Stimulated activated naive CD4-positive, alpha-beta T cell treated with Interleukin-2 at 50 U/mL for 16 hours (primary cell): ENCODE measurements at places on chromosomes 4 and X.
A peak's percentile ranks its signal among the peaks of the same experiment; 100 is the strongest.

DNA sequence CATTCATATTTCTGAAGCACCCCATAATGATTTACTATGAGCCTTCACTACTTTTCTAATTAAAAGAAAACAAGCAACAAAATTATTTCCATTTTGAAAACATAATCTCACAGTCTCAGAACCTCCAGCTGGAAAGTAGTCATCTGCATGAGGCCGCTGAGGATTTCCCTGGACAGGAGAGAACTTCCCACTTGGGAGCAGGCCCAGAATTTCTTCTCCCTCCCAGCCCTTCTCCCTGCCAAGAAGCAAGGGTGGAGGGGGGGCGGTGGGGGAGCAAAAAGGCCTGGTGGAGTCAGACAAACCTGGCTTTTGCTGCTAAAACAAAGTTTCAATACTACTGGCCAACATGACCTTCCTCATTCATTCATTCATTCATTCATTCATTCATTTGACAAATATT lies 167.3 kb downstream of the PJA1 start:
- DNase-seq: no peak

DNA sequence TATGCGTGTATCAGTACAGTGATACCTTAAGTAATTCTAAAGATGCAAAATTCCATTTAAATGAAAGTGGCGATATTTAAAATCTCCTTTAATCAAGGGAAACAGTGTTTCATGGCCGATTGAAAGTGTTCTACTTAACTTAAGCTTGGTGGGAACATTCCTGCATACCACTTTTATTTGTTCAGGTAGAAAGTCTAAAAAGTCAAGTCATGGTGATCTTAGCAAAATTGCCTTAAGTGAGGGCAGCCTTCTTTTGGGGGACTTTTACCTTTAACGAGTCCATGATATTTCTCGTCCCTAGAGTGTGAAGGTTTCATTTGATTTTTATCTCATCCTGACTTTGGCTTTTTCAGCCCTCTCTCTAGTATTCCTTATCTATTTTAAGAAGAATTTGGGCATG lies 149.2 kb downstream of the KDM6A start:
- no peak for DNase-seq

DNA sequence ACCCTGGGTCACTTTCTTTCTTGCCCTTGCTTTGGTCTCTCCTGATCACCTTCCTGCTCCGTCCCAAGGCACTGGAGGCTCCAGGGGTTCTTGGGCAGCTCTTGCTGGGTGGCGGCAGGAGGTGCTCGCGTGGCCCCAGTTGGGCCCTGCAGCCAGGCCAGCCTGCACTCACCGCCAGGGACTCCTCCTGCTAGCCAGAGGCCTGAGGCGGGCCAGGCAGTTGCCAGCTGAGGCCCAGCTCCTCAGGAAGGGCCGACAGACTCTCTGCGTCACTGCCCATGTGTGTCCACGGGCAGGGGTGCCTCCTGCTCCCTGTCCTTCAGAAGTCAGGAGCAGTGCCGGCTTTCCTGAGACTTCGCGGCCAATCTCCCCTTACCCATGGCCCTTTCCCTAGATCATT lies 9.3 kb downstream of the SUV39H1 start:
- DNase-seq: no peak

GRCh38 chrX:135707880-135708279 lies 5.6 kb upstream of the CT45A1 start:
- no peak for DNase-seq

- no peak for DNase-seq
Observed at GRCh38 chrX:72536542-72536941, 36.1 kb downstream of the HDAC8 start.

DNA sequence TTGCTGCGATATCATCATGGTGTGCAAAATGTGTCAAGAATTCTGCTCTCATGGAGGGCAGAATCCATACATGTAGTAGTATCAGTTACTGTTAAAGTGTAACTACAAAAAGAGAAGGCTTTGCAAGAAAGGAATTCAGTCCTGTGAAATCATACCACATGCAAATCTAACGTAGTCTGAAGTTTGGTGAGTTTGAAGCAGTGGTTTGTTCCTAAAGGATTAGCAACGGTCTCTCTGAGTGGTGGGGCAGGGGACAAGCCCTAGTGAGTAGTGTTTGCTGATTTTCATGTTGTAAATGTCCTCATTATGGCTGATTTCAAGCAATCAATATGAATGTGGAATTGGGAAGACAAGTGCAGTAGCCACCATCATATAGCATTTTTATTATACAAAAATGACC lies 47.1 kb upstream of the CLNK start:
- no peak for DNase-seq

DNA sequence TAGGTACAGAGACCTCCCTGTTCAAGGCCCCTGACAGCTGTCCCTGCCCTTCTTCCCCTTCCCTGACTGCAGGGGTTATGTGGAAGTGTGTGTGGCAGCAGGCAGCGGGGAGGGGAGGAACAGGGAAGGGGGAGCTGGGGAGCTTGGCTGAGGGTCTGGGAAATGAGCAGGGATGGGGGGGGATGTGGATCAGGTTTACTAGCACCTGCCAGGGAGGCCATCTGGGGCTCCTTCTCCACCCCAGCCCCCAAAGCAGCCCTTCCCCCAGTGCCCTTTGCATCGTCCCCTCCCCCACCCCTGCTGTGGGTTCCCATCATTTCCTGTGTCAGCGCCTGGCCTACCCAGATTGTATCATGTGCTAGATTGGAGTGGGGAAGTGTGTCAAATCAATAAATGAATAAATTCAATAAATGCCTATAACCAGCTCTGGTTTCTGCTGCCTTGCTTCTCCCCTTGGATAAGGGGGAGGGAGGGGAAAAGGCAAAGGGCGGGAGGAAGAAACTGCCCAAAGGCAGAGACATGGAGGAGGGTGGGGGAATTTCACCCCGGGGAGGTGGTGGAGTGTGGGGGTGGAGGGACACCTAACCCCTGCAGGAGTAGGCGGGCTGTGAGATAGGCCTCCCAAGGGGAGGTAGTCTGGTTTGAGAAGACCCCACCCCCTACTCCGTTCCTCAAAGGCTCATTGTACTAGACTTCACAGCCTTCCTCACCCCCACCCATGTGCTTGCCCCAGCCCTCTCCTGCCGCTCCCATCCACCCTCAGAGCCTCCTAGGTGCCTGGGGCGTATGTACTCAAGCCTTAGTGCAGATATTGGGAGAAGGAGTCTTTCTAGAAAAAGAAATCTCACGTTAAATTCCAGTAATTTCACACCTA lies 3.2 kb downstream of the CXorf65 start:
- peak; percentile 30 for DNase-seq

DNA sequence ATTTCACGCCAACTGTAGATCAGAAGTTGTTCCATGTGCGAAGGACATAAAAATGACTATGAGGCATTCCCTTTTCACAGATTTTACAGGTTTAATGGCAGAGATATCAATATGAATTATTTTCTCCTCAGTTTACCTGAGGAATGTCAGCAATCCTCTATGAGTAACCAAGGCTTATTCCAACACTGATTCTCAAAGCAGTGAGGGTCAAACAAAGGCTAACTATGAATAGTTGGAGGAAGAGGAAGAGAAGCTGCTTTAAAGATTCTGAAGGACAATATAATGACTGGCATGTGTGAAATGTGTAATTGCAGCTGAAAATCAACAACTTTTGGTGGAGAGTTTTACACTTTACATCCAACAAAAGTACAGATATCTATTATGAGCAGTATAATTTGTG lies 29.1 kb downstream of the NAF1 start:
- no peak for DNase-seq

- DNase-seq: no peak
Observed at GRCh38 chr4:8905226-8905772, 33.7 kb upstream of the HMX1 start.

- no peak for DNase-seq
Observed at GRCh38 chr4:90078440-90078839, 48.8 kb upstream of the CCSER1 start.

DNA sequence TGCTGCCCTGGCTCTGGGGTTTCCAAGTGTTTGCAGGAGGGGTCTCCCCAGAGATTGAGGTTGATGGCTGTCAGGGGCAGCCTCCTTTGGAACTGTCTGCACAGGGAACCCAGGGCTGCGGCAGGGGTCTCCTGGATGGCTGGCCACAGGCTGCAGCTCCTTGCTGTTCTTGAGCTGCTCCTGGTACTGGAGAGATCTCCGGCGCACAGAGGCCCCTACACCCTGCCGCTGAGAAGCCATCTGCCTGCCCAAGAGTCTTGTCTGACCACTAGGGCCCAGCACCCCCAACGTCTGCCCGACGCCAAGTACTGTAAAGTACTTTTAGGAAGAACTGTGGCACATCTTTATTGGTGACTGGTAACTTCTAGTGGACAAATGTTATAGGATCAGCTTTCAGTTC lies 13.5 kb downstream of the STIM2 start:
- no peak for DNase-seq

DNA sequence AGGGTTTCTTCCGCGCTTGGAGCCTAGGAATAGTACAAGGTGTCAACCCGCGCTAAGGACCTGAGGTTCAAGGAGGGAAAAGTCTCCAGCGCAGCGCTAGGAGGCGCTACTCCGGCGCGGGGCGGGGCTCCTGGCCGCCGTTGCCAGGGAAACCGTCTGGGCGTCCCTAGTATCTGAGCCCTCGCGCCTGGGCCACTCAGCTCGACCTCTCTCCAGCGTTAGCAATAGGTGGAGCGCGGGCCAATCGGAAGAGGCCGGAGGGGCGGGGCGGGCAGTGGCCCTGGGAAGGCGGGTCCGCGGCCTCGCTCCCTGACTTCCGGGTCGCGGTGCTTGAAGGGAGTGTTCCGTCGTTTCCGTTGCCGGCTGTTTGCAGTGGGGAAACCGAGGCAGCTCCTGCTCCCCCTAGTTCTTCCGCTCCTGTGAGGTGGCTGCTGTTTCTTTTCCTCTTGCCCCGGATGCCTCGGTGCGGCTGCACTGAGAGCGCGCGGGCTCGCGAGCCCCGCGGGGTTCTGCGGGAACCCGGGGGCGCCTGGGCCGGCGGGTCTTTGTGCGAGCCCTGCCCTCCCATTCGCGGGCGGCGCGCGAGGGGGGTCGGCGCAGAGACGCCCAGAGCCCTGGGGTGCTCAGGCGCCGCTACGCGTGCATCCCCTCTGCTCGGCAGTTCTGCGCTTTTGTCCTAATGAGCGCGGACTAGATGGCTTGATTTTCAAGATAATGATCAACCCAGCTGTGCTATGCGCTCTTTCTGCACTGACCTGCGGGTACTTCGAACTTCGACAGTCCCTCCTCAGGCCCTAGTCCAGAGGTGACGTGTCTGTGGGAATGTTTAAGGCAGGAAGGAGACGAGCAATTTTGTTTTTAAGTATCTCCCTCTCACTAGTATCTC lies at the start of gene ELMOD2:
ELMOD2 (plus strand) TSS at position 312 of the 886 bp plus-strand sequence. CDS start 1,261 bp downstream, outside the sequence.
- peak; percentile 97 for DNase-seq

DNA sequence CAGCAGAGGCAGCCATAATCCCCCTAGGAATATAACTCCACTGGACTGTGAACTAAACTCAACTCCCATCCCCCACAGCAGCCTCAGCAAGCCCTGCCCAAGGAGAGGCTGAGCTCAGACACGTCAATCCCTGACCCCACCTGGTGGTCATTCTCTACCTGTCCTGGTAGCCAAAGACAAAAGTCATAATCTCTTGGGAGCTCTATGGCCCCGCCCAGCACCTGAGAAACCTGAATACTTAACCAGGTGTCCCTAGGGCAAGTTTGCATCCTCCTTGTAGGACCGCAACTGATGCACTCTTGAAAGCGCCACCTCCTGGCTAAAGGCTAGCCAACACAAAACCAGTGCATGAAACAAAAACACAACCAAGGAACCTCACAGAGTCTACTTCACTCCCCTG lies 18.4 kb downstream of the CT47B1 start:
- DNase-seq: no peak

- DNase-seq: no peak
Observed at GRCh38 chrX:131331152-131331551, 42.0 kb upstream of the IGSF1 start.

GRCh38 chrX:133249266-133250058 lies 31.3 kb upstream of the TFDP3 start:
- no peak for DNase-seq

- no peak for DNase-seq
Observed at GRCh38 chr4:145340071-145340675, 141.5 kb upstream of the SMAD1 start.

GRCh38 chrX:15815779-15816437 lies 25.6 kb downstream of the ZRSR2 start:
- no peak for DNase-seq

GRCh38 chrX:41405551-41405950 lies 41.6 kb upstream of the NYX start:
- no peak for DNase-seq

DNA sequence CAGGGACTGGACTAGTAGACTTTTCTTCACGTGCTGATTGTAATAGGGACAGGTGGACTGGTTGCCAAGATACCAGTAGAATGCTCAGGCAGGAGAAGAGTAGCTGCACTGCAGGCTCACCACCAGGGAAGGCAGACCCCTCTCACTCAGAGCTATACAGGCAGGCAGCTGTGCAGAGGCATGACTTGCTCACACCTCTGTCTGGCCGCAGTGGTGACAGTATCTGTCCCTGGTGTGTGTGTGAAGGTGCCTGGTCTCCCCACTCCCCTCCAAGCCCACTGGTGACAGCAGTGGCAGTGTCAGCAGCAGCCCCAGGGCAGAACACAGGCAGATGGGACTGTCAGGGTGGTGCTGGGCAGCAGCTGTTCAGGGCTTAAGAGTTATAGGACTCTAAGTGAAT lies 140.7 kb downstream of the RPS6KA6 start:
- no peak for DNase-seq

- no peak for DNase-seq
Observed at GRCh38 chr4:52299120-52299519, 248.0 kb downstream of the SPATA18 start.

DNA sequence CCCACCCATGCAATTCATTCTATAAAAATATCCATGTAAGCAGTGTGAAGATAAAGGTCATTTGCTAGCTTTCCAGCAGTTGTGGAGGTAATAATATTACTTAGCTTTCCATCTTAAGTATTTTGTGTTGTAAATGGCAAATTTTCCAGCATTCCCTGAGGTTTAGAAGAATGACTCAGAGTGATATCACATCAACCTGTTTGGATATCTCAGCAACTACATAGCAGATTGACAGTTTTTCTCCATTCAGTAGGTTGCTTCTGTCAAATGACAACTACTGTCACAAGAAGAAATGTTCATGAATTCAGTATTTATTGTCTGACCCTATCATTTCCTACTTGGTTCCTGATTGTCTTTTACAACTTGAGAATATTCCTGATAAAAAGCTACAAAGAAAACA lies 434.9 kb upstream of the GALNTL6 start:
- DNase-seq: no peak

- DNase-seq: no peak
Observed at GRCh38 chr4:79050541-79050880, 111.3 kb upstream of the PAQR3 start.

DNA sequence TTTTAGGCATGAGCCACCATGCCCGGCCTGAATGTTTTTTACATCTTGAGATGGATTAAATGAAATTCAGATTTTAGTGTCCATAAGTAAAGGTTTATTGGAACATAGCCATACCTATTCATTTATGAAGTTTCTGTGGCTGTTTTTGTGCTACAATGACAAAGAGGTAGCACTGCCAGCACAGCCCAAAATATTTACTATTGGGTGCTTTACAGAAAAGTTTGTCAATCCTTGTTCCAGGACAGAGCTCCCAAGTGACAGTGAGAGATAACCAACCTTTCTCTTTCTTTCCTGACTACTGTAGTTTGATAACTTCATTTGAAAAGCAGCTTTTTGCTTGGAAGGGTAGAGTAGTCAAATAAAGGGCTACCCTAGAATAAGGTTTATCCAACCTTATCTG lies 116.2 kb downstream of the CAMK2D start:
- DNase-seq: no peak
